ENCODE measurements at places on chromosomes 13 and 19.

DNA sequence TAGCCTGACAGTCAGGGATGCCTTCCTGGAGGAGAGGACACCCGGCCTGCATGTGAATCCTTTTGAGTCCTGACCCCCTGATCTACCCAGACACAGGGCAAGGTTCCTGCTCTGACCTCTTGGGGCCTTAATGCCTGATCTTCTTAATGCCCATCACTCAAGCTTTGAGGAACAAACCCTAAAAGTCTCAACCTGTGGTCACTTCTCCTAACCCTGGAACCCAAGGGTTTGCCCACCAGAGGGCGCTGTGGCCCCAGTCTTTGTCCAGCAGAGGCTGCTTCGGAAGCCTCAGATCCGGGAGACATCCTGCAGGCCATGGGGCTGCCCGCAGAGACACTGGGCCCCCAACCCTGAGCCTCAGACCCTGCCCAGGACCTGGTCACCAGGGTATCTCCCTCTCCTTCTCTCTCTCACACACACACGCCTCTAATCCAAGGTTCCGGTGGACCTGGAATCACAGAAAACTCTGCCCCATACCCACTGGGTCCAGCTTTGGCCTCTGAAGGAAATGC is 9.8 kb upstream of the DPF1 start:
- DNase-seq: peak; percentile 76

DNA sequence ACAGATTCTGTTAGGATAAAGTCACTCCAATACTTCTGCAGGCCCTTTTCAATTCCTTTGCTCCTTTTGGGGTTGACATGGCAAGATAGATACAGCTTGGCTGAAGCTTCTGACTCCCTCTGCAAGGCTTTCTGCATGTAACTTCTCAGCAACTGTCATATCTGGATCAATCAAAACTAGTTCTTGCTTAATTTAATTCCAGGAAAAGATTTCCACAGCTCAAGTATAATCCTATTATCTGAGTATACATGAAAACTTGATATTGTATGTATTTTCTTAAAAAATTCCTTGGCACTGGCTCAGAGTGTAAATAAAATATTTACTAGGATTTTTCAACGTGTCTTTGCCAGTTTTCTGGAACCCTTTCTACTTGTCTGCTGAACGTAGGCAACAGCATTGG is 109.6 kb downstream of the STARD13 start:
- no peak for DNase-seq

DNA sequence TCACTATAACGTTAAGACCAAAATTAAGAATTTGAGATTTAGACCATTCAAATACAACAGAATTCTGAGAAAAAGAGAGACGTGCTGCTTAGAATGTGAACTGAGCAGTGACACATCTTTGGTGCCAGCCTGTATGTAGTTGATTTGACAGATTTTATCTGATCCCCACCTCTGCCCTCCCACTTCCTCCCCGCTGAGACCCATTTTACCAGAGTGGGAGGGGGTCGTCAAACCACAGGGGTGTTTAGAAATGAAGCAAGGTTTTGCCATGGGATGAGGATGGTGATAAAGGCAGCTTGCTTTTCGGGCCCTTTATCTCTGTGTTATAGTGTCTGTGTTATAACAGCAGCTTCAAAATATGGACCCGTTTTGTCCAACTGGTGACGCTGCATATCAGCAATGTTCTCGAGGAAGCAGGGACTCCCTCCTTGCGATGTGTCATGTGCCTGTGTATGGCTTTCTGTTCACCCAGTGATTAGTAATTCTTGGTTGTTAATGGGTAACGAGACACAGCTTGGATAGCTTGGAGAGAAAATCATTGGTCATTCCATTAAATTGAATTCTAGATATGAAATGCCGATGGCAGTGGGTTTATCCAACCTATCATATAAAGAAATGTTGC is 125.0 kb downstream of the HS6ST3 start:
- no peak for DNase-seq

GRCh38 chr13:113771709-113772331 is 12.8 kb downstream of the TMEM255B start:
- DNase-seq: no peak

DNA sequence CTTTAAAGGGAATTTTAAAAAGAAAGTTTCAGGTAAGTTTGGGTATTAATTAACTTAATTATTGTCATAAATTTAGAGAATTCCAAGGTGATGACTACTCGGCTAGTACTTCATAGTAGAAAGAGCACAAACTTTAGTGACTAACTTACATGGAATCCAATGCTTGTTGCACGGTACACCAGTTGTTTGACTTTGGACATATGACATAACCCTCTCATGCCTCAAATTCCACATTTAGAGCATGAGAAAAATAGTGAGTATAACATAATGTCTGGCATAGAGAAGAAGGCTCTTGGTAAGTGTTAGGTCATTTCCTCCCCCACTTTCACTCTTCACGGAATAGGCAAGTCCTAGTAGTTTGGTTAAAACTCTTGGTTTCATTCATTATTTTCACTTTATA is 1249.4 kb upstream of the SLC10A2 start:
- no peak for DNase-seq

DNA sequence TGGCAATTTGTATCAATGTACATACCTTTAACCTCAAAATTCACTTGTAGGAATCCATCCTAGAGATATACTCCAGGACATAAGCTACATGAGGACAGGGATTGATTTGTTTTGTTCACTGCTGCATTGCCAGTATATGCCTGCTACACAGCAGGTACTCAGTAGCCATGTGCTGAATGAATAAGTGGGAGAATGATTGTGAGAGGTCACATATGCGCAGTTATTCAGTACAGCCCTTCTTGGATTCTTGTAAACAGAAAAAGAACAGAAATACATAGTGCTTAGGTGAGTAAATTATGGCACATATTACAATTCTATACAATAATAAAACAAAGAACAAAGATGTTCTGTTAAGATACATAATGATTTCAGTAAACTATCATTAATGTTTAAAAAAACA is 133.3 kb downstream of the RNF17 start:
- no peak for DNase-seq

DNA sequence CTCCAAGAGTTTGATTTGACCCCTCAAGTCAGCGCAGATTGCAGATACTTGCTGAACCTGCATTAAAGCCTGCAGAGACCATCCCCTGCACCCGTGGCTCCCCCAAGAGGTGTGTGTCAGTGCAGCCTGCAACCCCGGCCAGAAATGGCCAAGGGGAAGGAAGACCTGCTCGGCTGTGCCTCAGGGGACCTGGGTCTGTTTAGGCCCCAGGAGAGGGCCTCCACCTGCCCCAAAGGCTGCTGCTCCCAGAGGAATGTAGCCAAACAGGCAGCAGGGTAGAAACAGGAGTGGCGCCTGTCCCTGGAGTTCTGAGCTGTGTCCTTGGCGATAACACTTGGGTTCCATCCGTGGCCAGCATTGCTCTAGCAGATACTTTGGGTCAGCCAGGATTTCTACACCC is 8.0 kb downstream of the POP4 start:
- DNase-seq: no peak

- peak; percentile 74 for DNase-seq
These were observed 32.0 kb upstream of the EPHX3 start for GRCh38 chr19:15264061-15264932.

- no peak for DNase-seq
These were observed 1139.7 kb upstream of the SPRY2 start for GRCh38 chr13:81480634-81481033.

DNA sequence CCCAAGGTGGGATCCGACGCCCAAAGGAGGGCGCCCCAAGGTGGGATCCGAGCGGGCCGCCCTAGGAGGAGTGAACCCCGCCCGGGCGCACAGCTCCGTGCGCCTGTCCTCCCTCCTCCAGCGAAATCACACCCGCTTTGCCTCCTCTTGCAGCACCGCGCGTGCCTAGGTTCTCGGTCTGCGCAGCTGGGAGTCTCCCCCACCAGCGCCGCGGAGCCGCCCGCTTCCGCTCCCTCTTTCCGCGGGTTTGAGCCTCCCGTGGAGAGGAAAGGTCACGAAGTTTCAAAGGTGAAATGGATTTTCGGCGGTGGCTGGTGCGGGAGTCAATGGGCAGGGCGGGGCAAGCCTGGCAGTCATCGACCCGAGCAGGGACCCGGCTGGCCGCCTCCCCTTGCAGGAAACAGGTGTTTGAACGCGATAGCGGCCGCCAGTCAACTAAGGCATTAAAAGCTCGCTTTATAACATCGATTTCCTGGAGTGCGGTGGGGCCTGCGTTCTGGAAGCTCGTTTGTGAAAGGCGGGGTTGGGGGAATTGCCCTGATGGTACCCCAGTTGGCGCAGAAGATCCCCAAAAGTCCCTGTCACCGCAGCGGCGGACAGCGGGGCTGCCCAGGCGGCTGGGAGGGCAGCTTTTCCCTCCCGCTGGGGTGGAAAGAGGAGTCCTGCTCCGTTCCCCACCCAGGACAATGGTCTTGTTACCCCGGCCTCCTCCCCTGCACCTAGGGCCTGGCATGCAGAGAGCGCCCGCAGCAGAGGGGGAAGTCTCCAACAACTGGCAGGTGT is 9.0 kb upstream of the SOX1 start:
- DNase-seq: no peak

GRCh38 chr19:15288146-15288963 is 44.0 kb downstream of the BRD4 start:
- no peak for DNase-seq

DNA sequence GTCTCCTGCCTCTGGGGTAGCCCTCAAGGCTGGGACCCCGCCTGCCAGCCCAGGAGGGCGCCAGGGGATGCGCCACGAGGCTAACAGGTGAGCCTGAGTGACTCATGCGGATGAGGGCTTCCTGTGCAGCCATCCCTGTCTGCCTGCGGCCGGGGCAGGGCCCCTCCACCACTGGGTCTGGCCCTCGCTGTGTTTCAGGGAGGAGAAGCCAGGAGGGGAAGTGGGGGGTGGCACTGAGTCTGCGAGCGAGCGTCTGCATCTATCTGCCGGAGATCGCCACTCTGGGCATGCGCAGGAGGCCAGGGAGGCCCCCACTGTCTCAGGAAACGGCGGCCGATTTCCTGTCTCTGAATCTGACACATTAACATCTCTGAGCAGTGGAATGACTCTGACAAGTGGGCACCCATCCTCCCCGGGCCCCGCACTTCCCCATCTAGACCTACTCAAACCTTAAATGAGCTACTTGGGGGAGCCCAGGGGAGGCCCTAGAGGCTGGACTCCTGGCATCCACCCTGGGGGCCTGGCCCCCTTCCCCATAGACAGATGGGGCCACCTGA is 19.7 kb downstream of the RFX1 start:
- DNase-seq: peak; percentile 98

DNA sequence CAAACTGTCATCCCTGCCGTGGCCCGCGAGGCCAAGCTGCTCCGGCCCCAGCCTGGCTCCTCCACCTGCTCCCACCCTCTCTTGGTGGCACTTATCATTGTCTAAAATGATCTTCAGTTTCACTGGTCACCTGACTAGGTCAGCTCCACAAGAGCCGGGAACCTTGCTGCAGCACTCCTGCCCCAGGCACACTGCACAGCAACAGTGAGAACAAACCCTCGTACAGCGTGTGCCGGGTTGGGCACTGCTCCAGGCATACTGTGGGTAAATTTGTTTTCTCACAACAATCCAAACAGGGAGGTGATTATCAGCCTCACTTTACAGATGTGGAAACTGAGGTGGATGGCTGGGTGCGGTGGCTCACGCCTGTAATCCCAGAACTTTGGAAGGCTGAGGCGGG is 8.9 kb downstream of the DEDD2 start:
- no peak for DNase-seq

DNA sequence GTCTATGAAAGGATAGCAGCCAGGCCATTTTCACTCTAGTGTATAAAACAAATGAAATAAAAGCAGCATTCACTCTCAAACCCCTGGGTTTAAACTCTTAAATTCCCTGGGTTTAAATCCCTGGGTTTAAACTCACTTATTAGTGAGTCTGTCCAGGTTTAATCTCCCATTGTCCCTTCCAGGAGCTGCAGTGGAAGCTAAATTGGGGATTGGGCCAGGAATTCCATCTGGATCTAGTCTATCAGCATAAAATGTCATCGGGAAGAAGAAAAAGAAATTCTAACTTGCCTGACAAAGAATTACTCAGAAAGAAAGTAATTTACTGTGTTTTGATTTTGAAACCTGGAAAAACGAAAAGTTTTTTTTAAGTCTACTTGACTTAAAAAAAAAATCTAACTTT is 54.8 kb downstream of the FRY start:
- DNase-seq: no peak
